ENCODE measurements at places on chromosomes 16 and 17.

DNA sequence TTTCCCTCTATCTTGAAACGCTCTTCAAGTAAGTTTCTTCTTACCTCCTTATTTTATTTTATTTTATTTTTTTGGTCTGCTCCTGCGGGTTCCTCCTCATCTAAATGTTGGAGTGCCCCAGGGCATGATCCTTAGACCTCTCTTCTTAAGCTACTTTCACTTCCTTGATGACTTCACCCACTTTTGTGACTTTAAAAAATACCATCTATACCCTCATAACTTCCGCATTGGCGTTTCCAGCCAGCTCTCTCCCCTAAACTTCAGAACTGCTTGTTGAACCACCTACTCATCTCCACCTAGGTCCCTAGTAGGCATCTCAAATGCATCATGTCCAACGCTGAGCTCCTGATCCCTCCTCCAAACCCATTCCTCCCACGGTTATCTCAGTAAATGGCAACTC lies 51.4 kb upstream of the NFAT5 start:
- no peak for DNase-seq

GRCh38 chr17:59107306-59107670 lies 608 bp upstream of the TRIM37 start:
- no peak for DNase-seq

DNA sequence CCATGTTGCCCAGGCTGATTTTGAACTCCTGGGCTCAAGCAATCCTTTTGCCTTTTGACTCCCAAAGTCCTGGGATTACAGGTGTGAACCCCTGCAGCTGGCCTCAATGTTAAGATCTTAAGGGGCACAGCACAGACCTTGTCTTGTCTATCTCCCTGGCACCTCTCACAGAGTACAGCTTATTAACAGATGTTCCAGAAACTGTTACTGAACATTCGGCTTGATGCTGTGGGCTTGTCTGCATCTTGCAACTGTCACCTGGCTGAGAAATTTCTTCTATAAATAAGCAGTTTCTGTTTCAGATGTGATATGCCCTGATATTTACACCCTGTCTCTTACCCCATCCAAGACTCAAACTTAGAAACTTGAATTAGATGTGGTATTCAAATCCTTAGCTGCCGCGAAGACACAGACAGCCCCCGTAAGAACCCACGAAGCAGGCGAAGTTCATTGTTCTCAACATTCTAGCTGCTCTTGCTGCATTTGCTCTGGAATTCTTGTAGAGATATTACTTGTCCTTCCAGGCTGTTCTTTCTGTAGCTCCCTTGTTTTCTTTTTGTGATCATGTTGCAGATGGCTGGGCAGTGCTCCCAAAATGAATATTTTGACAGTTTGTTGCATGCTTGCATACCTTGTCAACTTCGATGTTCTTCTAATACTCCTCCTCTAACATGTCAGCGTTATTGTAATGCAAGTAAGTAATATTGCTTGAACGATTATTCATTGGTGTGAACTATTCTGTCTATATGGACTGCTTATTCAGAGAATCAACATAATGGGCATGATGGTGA lies at the start of gene TNFRSF17:
Gene TNFRSF17 (plus strand): TSS at position 450 of the 791 bp plus-strand sequence. CDS start 115 bp downstream, at position 565.
- no peak for DNase-seq

GRCh38 chr17:52158450-52159042 lies at the start of gene CA10:
Gene CA10, minus strand, starts transcription at chr17:52158714.
- no peak for DNase-seq

Data from naive thymus-derived CD4-positive, alpha-beta T cell (primary cell).